ENCODE measurements at places on chromosomes 4 and X. TPM values are rescaled to one million over a fixed set of nuclear protein-coding genes. Genes with fewer than 3 reads are reported as not detected.

- DNase-seq, result no peak
These were observed 620.9 kb downstream of the TLL1 start for GRCh38 chr4:166493924-166494345.

GRCh38 chr4:126969360-126970235, 663.2 kb upstream of the INTU start:
- no peak for DNase-seq

DNA sequence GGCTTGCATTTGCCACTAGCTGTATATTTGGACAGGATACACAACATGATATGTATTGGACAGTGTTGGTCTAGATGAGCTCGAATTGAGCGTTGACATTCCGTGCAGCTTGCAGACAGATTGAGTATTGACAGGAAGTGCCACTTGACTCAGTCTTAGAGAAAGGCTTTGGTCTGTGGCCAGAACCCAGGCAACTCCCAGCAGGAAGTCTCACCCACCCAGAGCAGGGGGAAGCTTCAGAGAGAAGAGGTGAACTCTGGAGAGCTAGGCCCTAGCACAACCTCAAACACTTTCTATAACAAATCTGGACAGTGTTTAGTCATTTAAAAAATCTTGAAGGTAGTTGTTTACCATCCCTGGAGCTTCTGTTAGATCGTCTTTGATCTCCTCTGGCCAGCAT, 280.5 kb downstream of the FBXW7 start:
- no peak for DNase-seq

The GLOD5 gene
- 4.8 TPM for total RNA-seq

DNA sequence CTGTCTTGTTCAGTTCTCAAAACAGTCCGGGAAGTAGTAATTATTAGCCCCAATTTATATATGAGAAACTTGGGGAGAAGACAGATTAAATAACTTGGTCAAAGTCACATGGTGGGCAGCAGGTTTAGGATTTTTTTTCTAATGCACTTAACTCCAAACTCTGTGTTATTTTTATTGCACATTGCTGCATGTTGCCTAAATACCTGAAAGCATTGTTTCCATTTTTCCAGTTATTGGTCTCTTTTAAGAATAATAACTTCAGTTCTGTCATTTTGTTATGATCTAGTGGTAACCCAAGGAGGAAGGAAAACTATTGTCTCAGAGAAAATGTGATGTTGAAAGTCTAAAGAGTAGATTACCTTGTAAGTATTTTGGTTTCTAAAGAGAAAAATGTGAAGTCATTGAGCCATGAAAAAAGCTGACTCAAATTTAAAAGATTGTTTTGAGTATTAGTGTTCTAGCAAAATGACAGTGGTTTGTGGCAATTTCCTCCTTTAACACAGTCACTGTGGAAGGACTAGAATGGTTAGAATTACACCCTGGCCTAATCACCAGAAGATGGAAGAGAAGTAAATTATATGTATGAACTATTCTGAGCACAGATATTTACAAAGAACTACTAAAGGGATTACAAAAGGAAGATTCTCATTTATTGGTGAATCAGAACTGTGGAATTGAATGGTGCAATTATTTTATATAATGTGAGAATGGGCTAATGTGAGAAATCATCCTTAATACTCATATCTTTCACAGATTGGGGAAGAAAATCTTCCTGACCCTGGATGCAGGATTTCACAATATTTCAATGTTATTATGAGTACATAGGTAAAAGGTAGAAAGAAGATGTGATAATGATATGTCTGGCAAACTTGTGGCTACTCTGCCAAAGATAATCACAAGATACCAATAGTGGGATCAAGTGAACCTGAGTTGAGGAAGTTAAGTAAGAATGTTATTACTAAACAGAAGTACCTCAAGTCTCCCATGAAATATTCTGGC, 21.7 kb upstream of the CXCL8 start:
- DNase-seq, result no peak

GRCh38 chrX:133670383-133670782, 255.1 kb upstream of the GPC4 start:
- no peak for DNase-seq

DNA sequence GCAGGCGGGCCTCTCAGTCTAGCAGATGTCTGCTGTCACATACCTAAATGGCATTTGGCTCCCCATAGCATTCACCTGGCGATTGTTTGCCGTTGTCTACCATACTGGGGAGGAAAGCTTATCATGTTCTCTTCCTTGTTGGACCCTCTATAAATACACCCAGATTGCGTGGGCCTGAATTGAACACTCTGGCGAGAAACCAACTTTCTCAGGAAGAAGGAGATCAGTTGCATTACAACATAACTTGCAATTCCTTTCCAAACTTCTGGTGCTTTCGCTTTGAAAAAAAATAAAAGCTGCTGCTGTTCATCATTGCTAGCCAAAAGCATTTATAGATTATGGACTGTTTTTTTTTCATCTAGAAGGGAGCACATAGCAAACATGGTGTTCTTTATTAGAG, 230.0 kb upstream of the GPC4 start:
- DNase-seq, result no peak

Data from mucosa of gallbladder (tissue), 1 donor.